ENCODE measurements at places on chromosomes 7 and 10.

DNA sequence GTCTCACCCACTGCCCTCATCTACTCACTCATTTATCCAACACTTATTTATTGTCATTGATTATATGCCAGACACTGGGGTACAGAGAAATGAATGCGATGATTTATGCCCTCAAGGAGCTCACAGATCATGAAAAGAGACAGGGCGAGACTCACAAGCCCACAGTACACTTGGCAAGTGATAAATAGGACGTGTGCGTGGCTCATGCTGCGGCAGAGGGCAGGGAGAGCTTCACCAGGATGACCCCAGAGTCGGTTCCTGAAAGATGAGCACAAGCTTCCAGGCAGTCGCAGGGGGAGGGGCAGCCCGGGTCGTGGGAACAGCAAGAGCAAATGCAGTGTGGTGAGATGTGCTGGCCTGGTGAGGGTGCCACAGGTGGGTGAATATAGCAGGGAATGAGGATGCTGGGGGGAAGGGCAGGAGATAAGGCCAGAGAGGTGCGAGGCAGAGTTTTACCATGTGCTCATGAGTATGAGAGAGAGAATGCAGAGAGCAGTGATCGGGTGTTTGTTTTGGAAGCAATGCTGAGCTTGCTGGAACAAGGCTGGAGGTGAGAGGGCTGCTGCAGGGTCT lies 70.9 kb downstream of the ATXN7L1 start:
- DNase-seq, result no peak

DNA sequence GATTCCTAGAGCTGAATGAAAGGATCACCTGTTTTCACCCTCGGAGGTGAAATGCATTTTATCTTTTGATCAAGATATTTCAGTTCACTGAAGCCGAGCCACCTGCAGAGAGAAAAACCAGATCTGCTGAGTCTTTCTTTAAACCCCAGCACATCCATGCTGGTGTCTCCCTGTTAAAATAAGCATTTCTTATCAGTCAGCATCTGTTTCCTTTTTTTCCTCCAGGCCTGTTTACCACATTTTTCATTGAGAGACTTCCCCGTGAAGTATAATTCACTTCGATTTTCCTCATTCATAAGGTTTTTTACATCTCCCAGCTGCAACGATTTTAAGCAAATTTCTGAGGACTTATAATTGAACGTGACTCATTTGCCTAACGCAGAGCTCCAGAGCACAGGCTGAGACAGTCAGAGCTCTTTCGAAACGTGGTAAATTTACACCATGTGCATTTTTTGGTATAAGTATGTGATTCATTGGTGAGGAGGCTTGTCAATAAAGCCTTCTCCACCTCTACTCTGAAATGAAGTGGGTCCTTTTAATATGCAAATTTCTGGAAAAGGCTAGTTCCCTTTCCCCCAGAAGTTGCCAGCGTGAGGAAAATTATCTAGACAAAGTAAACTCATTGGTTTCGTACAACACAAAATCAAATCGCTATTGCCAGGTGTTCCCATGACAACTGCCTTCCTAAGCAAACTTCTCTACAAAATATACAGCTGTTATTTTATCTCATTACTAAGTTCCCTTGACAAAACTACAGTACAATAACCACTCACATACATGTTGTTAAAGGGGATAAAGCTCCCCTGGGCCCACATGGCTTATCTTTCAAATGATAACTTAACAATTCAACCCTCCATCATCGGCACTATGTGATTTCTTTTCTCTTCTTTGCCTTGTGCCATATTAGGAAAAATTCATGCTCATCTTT lies 374.8 kb upstream of the AKR1E2 start:
- no peak for DNase-seq

DNA sequence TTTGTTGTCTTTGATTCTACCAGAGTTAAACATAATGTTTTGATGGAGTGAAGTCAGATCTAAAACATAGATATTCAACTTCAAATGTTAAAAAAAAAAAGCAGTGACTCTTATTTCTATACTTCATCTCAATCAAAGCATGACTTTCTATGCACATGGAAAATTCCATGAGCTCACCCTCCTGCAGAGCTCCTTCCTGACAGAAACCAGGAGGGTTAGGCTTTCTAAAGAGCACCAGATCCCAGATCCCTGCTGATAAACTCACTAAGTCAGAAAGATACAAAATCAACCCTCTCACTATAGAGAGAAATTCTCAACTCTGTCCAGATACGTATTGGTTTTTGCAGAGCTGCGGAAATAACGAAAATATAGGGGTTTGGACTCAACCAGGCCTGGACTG lies 122.6 kb downstream of the FAM107B start:
- no peak for DNase-seq

- DNase-seq, result no peak
These were observed 144.3 kb downstream of the ADAM12 start for GRCh38 chr10:126243971-126244370.

DNA sequence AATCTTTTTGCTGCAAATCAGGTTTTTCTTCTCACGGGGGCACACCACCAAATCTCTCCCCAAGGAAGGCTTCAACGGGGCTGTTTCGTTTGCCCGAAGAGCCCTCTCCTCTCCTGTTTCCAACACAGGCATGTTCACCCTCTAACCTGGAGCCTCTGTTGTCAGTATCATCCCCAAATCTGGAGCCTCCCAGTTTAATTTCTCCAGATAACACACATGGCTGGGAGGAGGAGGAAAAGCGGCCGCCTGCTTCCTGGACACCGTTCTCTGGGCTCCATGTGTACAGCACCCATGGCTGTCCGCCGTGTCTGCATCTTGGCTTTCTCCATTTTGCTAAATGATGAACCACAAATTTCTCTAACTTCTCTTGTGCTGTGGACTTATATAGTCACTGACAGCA lies 214.5 kb downstream of the DIP2C start:
- no peak for DNase-seq

- DNase-seq, result no peak
These were observed 611.5 kb downstream of the CNTNAP2 start for GRCh38 chr7:146728141-146728540.

DNA sequence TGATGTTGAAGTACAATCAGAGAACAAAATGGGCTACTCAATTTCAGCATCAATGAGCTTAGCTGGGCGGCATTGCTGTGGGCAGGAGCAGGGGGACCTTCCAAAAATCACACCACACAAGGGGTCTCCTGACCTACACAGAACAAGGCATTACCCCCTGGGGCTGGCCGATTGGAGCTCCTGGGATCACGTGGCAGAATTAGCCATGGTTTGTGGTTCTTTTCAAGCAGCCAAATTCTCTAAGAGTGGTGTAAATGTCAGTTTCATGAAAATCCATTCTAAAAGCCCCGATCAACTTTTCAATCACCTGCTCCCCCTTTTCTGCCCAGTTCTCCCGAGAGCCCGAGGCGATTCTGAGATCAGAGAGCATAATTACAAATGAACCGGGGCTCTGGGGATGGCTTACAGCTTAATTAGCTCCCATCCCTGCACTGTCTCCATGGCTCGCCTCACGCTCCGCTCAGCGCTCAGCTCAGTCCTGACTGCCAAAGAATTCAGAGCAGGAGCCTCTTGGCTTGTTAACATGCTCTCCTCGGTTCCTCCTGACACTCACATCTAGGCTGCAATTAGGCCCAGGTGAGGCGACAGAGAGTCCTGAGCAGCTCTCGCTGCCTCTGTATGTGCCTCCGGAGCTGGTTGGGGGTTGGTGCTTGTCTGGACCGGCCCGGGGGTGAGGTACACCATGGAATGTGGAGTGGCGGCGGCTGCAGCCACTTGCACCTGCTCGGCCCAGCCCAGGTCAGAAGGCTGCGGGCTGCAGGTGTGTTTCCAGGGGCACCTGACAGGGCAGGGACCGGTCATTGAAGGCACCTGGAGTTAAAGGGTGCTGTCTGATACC lies 111.8 kb downstream of the WDR11 start:
- no peak for DNase-seq

DNA sequence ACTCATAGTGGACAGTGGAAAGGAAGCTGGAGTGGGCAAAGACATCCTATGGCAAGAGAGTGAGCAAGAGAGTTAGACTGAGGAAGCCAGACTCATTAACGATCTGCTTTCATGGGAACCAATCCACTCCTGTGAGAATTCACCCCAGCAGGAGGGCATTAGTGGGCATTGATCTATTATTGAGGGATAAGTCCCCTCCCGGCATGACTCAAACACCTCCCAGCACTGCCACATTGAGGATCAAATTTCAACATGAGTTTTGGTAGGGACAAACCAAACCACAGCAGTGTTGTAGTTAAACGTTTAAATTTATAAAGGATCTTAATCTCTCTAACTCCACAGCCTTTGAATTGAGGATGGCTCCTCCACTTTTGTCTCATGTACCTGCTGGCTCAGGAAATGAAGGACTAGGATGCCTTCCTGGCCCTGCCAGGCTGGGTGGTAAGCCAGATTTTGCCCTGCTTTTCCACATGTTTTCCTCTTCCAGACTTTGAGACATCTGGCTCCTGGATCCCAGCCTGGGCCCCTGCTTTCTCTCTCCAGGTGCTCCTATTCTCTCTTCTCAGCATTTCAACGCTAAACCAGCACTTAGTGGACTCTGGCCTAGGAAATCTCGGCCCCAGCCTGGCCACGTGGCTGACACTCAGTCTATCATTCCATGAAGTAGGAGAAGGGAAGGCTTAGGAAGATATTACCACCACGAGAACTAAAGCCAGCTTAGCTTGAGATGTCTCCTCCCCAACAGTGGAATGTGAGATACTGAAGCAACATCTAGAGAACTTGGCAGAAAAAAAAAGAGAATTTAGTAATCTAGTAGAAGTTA lies 96.5 kb upstream of the PIP4K2A start:
- DNase-seq, result no peak

GRCh38 chr7:46589286-46589685 lies 668.2 kb upstream of the IGFBP3 start:
- DNase-seq, result no peak

- no peak for DNase-seq
These were observed 38.9 kb downstream of the NKX6-2 start for GRCh38 chr10:132746801-132747625.

GRCh38 chr7:134875867-134876266 lies 96.4 kb downstream of the CALD1 start:
- no peak for DNase-seq

- DNase-seq, result peak; percentile 87
These were observed 423 bp downstream of the BAZ1B start for GRCh38 chr7:73521636-73522104.

GRCh38 chr10:37752334-37752875 lies 105.0 kb downstream of the ZNF248 start:
- DNase-seq, result no peak

- no peak for DNase-seq
These were observed 69.0 kb upstream of the PDCD4 start for GRCh38 chr10:110802551-110803238.

DNA sequence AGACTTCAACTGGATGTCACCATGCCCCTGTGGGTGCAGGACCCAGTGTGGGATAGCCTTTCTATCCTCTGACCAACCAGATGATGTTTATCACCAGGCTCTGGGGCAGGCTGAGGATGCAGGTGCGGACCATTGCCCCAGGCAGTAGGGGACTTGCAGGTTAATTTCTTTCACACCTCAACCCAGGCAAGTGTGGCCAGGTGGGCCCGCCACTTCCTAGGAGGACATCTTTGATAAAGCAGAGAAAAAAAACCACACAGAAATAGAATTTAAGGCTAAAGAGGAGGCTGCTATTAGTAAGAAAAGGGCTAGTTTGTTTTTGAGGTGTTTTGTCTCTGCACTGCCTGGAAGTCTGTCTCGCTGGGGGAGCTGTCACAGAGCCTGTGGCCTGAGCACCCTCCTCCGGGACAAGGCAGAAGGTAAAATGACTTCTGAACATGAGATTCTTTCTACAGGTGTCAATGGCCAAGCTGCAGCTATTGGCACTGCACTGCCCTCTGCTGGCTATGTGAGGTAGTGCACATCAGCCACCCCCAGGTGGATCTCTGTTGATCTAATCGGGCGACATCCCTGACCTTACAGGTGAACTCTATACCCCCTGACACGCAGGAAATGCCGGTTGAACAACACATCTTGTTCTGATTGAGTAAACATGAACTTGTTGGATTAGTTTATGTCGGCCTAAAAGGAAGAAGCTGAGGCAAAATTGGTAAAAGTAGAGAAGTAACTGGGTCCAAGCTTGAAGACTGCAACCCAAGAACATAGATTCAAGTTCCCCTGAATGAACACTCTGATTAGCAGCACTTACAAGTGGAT lies 21.0 kb downstream of the UPP1 start:
- peak; percentile 88 for DNase-seq

GRCh38 chr10:111475720-111476119 lies 398.9 kb downstream of the ADRA2A start:
- no peak for DNase-seq

DNA sequence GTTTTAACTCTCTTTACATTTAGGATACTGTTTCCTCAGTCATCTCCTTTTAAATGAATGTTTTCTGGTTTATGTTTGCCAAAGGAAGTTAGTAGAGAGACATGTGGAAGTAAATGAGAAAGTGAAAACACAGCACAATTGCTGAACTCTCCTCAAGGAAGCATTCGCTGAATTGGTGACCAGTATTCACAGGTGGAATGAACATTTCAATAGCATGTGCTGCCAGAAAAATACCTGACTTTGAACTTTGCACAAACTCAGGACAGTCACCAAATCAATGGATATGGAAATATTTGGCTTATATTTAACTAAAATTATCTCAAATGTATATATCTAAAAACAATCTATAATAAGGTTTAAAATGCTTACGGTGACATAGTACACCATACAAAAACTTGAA lies 28.5 kb downstream of the TSPAN12 start:
- DNase-seq, result no peak

DNA sequence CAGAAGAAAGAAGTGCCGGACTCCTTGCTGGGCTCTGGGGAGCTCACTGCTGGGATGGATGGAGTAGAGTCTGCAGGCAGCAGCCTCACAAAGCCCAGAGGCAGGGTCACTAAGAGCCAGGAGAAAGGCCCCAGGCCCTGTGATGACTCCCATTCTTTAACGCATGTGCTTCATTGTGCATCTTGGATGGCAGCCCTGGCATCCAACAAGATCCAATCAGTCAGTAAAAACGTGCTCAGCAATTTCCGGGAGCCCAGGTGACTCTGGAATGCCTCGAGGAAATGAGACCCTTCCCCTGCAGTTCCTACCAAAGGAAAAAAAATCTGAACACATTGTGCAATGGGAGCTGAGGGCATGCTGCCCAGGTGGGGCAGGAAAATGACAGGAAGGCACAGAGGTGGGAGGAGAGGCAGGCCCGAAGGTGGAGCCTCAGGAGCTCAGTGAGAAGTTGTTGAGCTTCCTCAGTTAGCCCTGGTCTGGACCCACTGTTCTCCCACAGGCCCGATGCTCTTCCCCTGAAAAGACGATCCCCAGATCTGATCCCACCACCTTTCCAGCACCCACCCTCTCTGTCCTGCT lies 60.7 kb upstream of the TMEM72 start:
- no peak for DNase-seq

Data from osteocyte (in vitro differentiated cells).